ENCODE measurements at places on chromosomes 3 and 15.

DNA sequence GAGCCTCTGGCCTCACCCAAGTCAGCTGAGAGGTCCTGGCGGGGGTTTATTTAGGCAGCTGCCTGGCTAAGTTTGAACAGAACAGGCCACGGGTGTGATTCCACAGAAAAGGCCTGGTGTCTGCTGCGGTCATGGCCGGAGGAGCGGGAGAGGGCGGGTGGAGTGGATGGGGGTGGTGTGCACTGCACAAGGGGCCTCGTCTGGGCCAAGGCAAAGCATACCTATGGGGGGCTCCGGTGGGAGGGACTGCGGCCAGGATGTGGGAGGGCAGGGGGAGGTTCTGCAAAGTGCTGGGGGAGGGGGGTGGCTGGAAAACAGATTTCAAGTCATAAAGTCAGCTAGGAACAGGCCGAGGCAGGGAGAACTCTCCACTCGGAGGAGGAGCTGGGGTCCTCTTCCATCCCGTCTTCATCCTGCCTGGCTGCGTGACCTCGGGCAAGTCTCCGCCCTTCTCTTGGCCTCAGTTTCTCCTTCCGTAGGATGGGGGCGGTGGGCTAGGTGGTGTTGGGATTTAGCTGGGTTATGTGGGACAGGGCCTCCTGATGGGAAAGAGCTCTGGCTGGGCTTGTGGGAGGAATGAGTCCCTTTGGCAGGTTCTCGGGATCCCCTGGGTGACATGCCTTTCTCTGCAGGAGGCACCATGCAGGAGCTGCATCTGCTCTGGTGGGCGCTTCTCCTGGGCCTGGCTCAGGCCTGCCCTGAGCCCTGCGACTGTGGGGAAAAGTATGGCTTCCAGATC lies 878 bp downstream of the ISLR start:
- peak; percentile 43 for DNase-seq

- peak; percentile 70 for DNase-seq
Measured at GRCh38 chr15:79923079-79923514, 26.3 kb upstream of the MTHFS start.

- no peak for DNase-seq
Measured at GRCh38 chr15:27869697-27870281, 229.3 kb downstream of the OCA2 start.

DNA sequence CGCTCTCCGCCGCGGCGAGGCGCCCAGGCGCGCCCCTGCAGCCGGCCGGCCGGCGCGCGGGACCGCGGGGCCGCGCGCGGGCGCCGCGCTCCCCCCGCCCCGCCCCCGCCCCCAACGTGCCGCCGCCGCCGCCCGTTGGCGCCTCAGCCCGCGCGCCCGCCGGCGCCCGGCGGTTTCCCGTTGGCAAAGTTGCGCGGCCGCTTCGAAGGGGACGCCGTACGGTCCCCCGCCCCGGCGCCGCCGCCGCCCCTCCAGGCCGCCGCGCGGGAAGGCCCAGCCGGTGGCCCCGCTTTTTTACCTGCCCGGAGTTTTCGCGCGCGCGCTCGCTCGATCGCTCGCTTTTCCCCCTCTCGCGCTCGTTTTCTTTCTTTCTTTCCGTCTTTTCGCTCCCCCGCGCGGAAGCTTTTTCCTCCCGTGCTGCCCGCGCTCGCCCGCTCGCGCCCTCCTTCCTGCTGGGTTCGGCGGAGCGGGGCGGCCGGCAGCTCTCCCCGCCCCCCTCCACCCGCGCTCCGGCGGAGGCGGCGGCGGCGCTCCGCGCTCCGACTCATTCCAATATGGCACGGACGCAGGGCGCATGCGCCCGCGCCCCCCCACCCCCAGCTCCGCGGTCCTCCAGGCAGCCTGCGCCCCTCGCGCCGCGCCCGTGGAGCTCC lies at the start of gene SFMBT1:
SFMBT1 (minus strand) TSS at position 556 of the 653 bp plus-strand sequence. CDS start 76,945 bp downstream, outside the sequence.
- peak; percentile 94 for DNase-seq

DNA sequence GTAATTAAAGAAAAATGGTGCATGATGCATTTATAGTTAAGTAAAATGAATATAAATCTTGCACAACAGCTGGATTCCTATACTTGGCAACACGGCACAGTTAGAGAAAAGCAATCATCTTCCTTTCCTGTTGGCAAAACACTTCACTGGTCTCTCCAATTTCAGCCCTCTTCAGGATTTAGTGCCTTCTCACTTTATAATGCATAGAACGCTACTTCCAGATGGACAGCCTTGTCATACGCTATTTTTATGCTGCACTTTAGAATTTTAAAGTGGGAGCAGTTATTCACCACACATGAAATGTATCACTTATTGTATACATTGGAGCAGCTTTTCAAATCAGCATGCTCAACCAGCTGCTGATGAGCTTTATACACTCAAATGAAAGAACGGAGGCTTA lies 194.4 kb upstream of the GBE1 start:
- no peak for DNase-seq

- DNase-seq, result no peak
Measured at GRCh38 chr3:71451060-71451459, 132.5 kb downstream of the FOXP1 start.

- no peak for DNase-seq
Measured at GRCh38 chr3:169266351-169266750, 397.2 kb downstream of the MECOM start.

DNA sequence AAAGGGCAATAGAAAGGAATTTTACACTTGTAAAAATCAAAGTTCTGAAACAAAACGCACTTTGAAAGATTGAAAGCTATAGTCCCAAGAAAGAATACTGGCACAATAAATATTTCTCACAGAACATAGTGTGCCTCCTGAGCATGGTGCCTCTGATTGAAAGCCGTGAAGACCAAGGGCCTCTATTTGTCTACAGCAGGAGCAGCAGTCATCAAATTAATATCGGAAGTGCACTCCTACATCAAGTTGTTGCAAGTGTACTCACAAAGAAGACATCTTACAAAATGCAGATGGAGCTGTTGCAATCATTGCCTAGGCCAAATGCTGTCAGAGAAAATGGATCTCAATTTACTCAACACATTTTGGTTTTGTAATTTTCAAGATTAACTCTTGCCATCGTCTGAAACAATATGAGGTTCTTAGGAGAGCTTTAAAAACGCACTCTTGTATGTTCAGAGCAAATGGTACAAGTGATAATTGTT lies 9.2 kb upstream of the WDR49 start:
- no peak for DNase-seq

DNA sequence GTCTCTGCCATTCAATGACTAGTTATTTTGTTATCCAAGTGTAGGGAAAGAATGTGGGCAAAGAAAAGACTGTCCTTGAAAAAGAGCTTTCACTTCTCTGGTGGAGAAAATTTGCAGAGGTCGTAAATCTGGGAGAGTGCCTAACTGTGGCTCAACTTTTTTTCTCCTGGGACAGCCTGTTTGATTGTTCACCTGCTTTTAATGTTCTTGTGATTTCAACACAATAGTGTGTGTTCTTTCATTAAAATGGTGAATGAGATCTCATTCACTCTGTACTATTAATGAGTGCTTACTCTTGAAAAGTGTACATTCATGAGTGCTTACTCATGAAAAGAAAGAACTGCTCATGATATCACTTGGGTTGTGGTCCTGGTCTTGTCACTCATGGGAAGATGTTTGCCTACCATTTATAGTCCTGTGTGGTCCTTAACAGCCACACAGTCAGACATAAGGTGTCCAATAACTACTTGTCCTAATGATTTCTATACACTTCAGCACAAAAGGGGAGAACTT lies 567.3 kb downstream of the GRM7 start:
- no peak for DNase-seq

GRCh38 chr15:34986326-34986725 lies 1.8 kb downstream of the ZNF770 start:
- DNase-seq, result no peak

DNA sequence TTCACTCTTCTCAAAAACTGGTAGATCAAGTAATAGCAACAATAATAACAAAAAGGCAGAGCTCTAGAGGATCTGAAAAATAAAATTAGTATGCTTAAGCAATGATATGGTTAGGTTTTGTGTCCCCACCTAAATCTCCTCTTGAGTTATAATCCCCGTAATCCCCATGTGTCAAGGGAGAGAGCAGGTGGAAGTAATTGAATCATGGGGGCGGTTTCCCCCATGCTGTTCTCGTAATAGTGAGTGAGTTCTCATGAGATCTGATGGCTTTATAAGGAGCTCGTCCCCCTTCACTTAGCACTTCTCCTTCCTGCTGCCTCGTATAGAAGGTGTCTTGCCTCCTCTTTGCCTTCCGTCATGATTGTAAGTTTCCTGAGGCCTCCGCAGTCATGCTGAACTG lies 60.2 kb upstream of the ABHD2 start:
- DNase-seq, result no peak

GRCh38 chr3:45154641-45155147 lies 8.5 kb upstream of the CDCP1 start:
- peak; percentile 62 for DNase-seq

DNA sequence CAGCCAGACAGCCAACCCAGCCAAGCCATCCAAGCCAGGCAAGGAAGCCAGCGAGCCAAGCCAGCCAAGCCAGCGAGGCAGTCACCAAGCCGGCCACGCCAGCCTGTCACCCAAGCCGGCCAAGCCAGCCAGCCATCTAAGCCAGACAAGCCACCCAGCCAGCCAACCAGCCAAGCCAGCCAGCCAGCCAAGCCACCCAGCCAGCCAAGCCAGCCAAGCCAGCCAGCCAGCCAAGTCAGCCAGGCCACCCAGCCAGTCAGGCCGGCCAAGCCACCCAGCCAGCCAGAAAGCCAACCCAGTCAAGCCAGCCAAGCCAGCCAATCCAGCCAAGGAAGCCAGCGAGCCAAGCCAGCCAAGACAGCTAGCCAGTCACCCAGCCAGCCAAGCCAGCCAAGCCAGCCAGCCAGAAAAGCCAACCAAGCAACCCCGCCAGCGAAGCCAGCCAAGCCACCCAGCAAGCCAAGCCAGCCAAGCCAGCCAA lies 201.2 kb downstream of the GOLGA6L6 start:
- DNase-seq, result no peak

DNA sequence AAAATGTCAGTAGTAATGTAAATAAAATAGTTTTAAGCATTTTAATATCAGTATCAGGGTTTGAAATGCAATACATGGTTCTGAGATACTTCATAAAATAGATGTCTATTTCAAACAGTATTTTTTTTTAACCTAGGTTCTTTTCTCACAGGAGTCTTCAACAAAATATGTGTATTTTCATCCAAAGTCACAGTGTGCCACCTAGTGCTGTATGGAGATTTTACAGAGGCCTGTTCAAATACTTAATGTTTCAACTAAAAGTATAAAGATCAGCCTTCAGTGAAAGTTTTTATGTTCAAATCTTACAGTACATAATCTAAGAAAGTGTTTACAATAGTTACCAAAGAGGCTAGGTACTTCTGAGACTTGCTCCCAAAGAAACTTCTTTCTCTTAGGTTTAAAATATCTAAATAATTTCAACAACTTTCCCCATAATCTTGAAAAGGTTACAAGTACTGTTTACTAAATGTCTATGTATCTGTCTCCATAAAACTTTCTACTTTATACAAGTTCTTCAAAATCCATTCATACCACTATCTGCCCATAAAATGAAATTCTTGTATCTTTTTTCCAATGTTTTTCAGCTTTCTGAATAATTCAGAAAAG lies 38.3 kb downstream of the SCAPER start:
- DNase-seq, result peak; percentile 30

DNA sequence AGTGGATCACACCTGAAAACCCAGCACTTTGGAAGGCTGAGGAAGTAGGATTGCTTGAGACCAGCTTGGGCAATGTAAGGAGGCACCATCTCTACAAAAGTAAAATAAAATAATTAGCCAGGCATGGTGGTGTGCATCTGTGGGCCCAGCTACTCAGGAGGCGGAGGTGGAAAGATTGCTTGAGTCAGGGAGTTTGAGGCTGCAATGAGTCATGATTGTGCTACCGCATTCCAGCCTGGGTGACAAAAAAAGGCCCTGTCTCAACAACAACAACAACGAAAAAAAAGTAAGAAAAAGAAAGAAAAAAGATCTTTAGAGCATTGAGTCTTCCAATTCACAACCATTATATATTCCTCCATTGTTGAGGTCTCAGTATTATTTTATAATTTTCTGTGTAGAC lies 192.4 kb upstream of the DPH6 start:
- DNase-seq, result no peak

- no peak for DNase-seq
Measured at GRCh38 chr3:166285001-166285400, 447.8 kb upstream of the BCHE start.

- DNase-seq, result no peak
Measured at GRCh38 chr3:122934251-122934650, 93.3 kb downstream of the SEMA5B start.

DNA sequence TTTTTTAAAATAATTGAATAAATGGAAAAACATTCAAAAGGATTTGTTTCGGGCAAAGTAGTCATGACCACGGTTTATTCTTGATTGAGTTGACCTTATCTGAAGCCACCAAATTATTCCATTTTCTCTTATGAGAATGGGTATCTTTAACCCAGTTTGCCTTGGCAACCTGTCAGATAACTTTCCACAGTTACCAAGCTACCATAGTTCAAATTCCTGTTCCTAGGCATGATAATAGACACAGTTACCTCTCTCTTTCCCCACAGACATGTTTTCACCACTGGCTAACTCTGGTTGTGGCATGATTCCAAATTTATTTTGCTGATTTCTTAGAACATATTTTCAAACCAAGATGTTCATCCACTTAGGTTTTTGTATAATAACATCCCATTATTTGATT lies 84.9 kb downstream of the NECTIN3 start:
- no peak for DNase-seq

GRCh38 chr15:66171841-66172240 lies 81.7 kb downstream of the MEGF11 start:
- no peak for DNase-seq
